ENCODE measurements at places on chromosomes 2 and 18.

DNA sequence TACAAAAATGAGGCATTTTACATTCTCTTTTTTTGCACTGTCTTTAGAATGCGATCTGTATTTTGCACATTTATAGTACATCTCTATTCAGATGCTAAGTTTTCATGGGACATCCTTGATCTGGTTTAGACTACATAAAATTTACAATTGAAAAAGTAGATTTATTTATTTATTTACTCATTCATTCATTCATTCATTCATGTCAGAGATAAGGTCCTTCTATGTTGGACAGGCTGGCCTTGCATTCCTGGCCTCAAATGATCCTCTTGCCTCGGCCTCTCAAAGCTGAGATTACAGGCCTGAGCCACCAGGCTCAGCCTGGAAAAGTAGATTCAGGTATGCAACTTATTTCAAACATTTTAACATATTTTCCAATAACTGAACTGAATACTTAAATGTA, 16.0 kb upstream of the DCTN1 start:
- DNase-seq, result no peak

DNA sequence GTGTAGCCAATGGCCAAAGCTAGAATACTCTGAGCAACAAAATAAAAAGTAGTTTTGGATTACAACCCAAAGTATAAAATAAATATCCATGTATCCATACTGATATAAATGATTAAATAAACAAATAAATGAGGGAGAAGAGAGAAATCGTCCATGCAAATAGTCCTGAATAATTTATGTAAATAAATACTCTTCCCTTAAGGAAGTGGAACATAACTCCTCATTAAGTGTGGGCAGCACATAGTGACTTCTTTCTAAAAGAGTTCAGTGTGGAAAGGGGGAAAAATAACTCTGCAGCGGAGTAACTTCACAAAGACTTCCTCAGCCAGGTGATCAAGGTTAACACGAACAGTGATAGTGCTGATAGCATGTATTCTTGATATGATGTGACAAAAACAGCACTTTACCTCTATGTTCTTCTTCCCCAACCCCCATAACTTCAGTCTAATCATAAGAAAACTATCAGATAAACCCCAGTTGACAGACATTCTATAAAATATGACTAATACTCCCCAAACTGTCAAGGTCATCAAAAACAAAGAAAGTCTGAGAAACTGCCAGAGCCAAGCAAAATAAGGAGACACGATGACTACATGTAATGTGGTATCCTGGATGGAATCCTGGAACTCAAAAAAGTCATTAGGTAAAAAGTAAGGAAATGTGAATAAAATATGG, 30.7 kb downstream of the METTL8 start:
- DNase-seq, result no peak

- no peak for DNase-seq
These were observed 92.8 kb downstream of the RTN4 start for GRCh38 chr2:54957321-54957999.

GRCh38 chr2:205171261-205171940, 510.9 kb upstream of the NRP2 start:
- DNase-seq, result no peak

DNA sequence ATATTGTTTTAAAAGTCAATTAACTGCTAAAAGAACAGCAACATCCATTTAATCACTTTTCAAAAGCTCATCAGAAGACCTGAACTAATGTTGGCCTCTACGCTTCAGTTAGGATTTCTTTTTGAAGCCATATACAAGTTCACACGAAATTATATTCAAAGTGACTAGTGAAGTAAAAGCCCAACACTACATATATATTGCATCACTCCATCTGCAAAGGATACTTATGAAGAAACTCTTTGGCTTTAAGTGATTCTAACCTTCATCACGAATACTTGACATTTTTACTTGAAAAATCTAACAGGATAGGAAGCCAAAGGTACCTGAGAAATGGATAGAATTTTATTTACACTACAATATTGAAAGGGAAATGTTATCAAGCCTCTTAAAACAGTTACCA, 50.4 kb downstream of the LRPPRC start:
- no peak for DNase-seq

- DNase-seq, result peak; percentile 48
These were observed 251.3 kb downstream of the ANAPC1 start for GRCh38 chr2:111632661-111633060.

- no peak for DNase-seq
These were observed 16.2 kb downstream of the SCYGR8 start for GRCh38 chr2:227761740-227762476.

DNA sequence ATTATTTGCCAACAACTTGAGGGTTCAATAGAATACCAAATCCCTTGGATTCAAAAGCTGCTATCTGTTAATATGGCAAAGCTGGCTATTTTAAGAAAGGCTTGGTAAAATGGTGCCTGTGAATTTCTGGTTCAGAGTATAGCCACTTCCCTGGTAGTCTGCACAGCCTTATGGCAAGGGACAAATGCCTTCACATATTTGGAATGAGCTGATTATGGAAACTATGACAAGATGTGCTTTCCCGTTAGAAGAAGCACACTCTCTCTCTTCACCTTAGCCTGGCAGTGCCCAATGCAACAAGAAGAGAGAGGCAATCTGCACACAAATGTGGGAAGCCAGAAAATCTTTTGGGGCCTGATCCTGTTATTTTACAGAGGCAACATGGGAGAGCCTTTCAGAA, 47.5 kb upstream of the MAP3K20 start:
- DNase-seq, result no peak

GRCh38 chr18:27314996-27315395, 129.9 kb upstream of the CHST9 start:
- DNase-seq, result no peak

DNA sequence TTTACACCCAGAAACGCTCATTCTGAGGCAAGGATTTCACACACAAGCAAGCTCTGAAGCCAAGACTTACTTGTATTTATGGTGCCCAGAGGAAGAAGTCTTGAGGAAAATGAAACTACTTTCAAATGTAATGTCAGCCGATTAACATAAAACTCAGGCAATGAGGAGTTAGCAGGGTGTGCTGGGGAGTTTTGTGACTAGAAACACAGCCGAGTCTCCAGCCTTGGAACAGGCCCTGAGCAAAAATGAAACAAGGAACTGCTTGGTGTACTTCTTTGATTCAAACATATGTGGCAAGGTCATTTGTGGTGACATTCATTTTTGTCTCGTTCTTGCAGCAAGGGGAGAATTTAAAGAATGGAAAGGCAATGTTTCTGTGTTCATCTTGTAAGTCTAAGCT, 4.5 kb downstream of the DYTN start:
- peak; percentile 20 for DNase-seq

DNA sequence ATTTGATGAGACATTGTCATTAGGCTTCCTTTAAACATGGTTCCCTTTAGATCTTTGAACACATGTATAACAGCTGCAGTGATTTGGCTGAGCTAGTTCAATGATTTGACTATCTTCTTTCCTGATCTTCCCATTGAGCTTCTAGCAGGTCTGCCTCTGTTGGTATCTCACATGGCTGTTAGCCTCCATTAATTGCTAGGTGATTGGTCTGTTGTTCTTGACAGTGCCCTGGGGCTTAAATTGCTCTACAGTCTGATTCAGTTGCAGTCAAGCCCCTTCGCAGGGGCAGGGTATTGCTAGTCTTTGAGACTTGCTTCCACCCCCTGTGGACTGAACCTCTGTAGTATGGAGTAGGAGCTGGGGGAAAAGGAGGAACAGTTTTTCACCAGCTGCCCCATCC, 24.1 kb downstream of the SKA1 start:
- no peak for DNase-seq

DNA sequence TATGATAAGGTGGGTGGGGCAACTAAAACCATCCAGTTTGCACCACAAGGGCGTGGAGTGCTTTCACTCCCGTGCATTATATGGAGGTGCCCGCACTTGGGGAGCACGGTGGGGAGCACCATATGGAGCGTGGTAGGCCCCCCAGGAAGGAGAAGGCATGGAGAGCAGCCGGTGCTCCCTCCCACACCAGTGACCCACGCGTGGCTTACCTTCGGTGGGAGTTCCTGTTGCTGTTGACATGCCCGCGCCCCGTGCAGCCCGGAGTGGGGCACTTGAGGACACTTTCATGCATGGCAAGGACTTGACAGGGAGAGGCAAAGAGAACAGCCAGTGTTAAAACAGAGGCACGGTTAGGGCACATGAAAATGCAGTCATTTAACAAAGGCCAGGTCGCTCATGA, 167.5 kb upstream of the PXDN start:
- DNase-seq, result no peak

GRCh38 chr2:45974056-45974455, 322.6 kb downstream of the PRKCE start:
- DNase-seq, result peak; percentile 65

- DNase-seq, result no peak
These were observed 62.3 kb downstream of the UBE2E3 start for GRCh38 chr2:181042706-181043105.

DNA sequence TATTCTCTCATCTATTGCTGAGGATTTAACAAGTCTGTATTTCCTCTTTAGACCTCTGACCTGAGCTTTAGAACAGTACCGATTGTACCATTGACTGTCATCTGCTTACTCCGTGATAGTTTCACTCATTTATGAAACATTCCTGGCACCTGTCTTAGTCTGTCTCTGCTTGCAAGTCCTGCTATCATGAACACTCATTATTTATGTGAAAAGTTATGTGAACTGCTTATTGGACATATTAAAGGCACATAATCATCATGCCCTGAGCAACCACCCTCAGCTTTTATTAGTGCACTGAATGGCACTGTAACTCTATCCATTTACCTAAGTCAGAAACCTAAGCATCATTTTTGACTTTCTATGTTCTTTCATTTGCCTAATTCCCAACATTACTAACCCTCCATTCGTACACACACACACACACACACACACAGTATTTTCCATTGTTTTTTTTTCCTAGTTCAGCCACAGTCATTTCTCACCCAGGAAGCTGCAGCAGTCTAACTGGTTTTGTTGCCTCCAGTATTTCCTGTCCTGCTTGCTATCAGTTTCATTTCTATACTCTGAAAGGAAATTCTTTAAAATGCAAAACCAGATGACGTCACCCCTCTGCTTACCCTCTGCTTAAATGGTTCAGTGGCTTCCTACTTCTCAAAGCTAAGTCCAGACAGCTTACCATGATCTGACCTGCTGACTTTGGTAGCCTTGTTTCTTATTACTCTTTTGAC, 146.1 kb downstream of the HAUS1 start:
- peak; percentile 79 for DNase-seq

- no peak for DNase-seq
These were observed 86.4 kb downstream of the XRCC5 start for GRCh38 chr2:216195565-216196029.

- DNase-seq, result no peak
These were observed 104.0 kb upstream of the REV1 start for GRCh38 chr2:99593692-99594427.

DNA sequence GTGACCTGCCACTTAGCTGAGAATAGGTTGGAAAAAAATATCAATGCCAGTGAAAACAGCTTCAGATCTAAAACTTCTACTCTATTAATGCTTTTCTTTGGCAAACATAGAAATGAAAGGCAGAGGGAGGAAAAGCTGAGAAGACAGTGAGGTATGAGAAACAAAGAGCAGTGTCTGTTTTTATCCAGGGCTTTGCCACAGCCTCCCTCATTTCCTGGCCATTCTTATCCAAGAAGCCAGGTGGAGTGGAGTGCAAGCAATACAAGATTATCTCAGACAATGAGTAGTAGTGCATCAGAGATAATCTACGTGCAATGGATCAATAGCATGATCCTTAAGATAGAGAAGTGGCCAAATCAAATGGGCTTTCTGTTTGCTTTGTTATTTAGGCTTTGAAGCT, 808.7 kb upstream of the PIK3C3 start:
- DNase-seq, result no peak

DNA sequence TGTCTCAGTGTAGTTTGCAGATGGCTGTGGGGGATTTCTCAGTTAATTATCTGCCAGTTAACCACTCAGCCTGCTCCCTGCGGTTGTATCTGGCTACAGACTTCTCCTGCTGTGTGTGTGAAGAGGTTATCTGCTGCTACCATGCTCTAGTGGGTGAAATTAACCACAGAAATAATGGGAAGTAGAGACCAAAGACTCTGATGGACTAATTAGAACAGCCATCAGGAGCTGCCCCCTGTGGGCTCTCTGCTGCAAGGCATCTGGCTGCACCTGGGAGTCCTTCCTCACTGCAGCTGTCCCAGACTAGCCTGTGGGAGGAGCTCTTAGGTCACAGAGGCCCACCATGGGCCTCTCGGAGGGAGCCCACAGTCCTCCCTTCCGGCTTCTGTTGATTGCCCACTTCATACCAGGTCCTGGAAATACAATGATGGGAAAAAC, 66.6 kb downstream of the CTIF start:
- DNase-seq, result no peak

- DNase-seq, result no peak
These were observed 424.8 kb upstream of the ZEB2 start for GRCh38 chr2:144944546-144945220.

DNA sequence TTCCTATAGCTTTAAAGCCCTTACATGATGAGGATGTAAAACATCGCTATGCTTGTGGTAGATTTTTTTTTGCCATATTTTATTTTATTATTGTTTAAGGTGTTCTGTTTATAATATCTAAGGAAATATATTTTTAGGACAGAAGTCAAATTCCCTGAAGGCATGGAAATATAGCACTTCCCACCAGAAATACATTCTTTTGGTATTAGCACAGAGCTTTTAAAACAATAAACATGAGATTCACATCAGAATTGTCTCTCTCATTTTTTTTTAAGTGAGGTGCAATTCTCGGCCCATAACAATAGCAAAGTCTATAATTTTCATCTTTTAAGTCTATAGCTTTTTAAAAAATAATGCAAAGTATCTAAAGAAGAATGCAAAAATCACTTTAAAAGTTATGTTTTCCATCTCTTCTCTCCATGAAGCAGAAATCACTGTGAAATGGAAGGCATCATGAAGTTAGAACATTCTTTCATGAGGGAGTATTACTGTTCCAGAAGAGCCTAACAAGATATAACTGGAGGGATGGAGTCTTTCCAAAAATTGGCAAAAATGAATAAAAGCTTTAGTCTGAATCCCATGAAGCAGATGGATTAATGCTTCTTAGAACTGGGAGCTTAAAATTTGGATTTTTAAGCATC, 283.6 kb upstream of the TRIB2 start:
- no peak for DNase-seq

DNA sequence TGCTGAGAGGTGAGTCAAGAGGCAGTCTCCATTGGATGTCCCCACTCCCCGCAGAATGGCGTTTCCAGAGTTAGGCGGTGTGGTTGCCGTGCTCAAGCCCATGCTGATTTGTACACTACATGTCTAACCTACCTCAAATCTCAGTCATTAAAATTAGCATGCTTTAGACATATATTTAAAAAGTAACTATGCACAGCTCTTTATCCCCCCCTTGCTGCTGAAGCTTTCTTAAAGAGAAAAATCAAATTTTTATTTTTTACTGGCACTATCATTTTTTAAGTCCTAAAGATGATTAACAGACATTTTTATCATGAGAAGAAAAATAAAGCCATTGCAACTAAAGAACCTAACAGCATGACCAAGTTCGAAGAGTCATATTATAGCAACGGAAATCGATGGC, 42.9 kb downstream of the BOLA3 start:
- no peak for DNase-seq
